ENCODE measurements at places on chromosomes 3 and 15.
A peak's percentile ranks its signal among the peaks of the same experiment; 100 is the strongest.

DNA sequence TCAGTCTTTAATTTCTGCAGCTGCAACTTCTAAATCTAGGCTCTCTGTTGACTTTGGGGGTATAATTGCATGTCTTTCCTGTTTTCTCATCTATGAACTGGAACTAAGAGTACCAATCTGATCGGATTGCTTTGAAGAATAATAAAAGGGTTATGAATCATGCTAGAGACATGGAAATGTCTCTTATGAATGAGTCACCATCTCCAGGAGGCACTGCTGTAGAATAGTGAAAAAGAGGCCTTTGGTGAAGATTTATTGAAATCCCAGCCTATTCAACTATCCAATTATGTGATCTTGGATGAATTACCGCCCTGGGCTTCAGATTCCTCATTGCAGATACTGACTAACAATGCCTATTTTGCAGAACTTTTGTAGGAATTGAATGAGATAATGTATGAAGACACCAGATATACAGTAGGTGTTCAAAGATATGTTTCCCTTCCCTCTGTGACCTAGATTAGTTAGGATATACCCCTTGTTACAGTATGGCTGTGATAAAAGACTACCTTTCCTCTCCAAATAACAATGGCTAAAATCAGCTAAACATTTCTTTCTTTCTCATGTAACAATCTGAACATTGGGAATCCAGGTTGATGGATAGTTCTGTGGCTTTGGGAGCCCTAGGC is 11.5 kb upstream of the CMTM8 start:
- no peaks in the 10 kb centered on the region for H3K4me1 ChIP-seq
- H3K36me3 ChIP-seq, result no peaks in the 10 kb centered on the region
- no peak for DNase-seq
- no peak overlapping the region for H3K27ac ChIP-seq
- no peaks in the 10 kb centered on the region for H3K27me3 ChIP-seq

- no peaks in the 10 kb centered on the region for H3K27me3 ChIP-seq
- no peak for DNase-seq
- no peak overlapping the region for H3K4me3 ChIP-seq
- no peak overlapping the region for H3K27ac ChIP-seq
- no peaks in the 10 kb centered on the region for H3K36me3 ChIP-seq
Observed at GRCh38 chr3:38157595-38157994, 7.7 kb upstream of the OXSR1 start.

DNA sequence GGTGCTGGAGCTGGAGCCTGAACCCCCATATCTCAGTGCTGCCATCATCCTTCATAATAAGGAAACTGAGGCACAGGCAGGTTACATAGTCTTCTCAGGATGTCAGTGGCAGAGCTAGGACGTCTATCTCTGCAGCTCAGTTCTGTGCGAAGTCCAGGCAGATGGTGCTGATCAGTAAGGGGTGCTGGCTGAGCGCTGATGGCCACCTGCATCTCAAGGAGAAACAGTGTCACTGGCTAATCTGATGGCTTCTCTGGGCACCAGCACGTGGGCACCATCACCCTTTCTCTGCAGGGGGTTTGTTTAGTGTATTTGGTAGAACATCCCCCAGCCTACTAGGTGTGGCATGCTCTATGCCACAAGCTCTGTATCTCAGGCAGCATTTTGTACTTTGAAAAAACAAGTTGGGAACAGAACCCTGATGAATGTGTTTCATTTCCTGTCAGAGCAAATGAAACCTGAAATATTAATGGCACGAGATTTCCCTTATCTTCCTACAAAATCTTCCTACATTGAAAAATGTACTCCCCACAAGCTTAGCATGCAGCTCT is 35.1 kb downstream of the APBA2 start:
- H3K4me3 ChIP-seq, result no peak overlapping the region
- H3K27ac ChIP-seq, result no peak overlapping the region
- H3K4me1 ChIP-seq, result no peaks in the 10 kb centered on the region
- DNase-seq, result no peak
- no peaks in the 10 kb centered on the region for H3K36me3 ChIP-seq
- H3K27me3 ChIP-seq, result no peaks in the 10 kb centered on the region

DNA sequence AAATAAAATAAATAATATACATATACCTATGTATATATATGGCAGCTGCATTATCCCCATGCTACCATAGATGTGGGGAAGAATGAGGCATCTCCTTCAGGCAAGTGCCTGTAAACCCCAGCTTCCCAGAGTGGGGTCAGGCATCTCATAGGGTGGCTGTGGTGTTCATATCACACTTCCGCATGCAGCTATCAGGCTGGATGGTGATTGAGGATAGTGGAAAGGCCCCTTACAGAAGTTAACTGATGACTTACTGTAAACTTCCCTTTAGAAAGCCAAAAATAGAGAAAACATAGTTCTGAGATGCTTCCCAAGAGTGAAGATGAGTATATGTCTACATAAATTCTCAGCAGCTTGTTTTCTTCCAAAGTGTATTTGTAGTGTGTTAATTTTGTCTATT is 3.5 kb upstream of the PP2D1 start:
- H3K36me3 ChIP-seq, result no peaks in the 10 kb centered on the region
- H3K27me3 ChIP-seq, result no peaks in the 10 kb centered on the region
- H3K4me3 ChIP-seq, result no peak overlapping the region
- no peak overlapping the region for H3K27ac ChIP-seq

DNA sequence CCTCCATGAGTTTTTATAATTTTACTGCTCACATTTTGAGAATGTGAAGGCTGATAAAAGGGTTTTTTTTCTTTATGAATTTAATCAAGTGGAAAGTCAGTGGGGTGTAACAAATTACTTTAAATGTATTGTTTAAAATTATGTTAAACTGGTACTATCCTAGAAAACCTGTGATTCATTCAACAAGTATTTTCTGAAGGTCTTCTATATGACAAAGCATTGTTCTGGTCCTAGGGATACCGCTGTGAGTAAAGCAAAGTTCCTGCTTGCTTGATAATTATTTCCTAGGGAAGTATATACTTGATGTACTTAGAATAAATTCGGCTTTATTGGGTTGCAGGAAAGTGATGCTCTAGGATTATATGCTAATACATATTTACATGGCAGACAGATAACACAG is 152.8 kb upstream of the GOLGA6L4 start:
- peaks cover 14% of the 10 kb centered on the region for H3K27me3 ChIP-seq
- DNase-seq, result no peak
- no peaks in the 10 kb centered on the region for H3K36me3 ChIP-seq
- no peak overlapping the region for H3K4me3 ChIP-seq
- no peak overlapping the region for H3K27ac ChIP-seq

DNA sequence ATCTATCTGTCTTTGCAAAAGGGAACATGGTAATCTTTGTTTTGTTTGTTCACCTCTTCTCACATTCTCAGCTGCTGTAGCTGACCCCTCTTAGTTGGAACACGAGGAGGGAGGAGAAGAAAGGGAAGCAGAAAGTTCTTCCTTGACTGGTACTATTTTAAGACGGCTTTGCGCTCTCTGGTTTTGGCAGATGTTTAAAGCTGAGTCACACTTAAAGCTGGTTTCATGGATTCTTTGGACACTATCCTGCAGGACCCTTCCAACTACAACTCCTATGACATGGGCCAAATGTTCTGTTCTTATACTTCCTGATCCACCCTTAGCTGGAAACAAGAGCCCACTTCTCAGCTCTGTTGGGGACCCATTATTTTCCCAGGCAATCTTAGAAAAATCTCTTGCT is 40.6 kb upstream of the FXR1 start:
- H3K36me3 ChIP-seq, result no peaks in the 10 kb centered on the region
- H3K27ac ChIP-seq, result no peak overlapping the region
- H3K4me3 ChIP-seq, result no peak overlapping the region
- no peaks in the 10 kb centered on the region for H3K27me3 ChIP-seq

DNA sequence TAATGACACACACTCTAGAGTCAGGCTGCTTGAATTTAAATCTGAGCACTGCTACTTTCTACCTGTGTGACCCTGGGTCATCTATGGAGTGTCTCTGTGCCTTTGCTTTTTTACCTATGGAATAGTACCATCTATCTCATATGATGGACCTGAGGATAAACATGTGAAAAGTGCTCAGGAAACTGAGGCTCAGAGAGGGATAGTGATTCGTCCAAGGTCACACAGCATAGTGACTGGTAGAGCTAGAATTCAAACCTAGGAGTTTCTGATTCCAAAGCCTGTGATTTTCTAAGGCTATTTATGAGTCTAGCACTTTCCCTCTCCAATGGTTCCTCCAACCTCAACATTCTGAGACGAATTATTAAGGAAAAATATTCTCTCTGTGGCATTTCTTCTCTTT is 32.0 kb upstream of the RAF1 start:
- no peak overlapping the region for H3K27ac ChIP-seq
- DNase-seq, result no peak
- H3K4me3 ChIP-seq, result no peak overlapping the region
- no peaks in the 10 kb centered on the region for H3K4me1 ChIP-seq
- H3K27me3 ChIP-seq, result no peaks in the 10 kb centered on the region

- no peaks in the 10 kb centered on the region for H3K36me3 ChIP-seq
- H3K4me1 ChIP-seq, result no peaks in the 10 kb centered on the region
- no peak overlapping the region for H3K4me3 ChIP-seq
Observed at GRCh38 chr3:70242297-70242882, 70.0 kb downstream of the MDFIC2 start.

GRCh38 chr3:44654039-44654438 is 5.5 kb downstream of the ZNF35 start:
- no peak overlapping the region for H3K4me3 ChIP-seq
- no peaks in the 10 kb centered on the region for H3K27me3 ChIP-seq
- H3K36me3 ChIP-seq, result peaks cover 30% of the 10 kb centered on the region
- no peak overlapping the region for H3K27ac ChIP-seq

DNA sequence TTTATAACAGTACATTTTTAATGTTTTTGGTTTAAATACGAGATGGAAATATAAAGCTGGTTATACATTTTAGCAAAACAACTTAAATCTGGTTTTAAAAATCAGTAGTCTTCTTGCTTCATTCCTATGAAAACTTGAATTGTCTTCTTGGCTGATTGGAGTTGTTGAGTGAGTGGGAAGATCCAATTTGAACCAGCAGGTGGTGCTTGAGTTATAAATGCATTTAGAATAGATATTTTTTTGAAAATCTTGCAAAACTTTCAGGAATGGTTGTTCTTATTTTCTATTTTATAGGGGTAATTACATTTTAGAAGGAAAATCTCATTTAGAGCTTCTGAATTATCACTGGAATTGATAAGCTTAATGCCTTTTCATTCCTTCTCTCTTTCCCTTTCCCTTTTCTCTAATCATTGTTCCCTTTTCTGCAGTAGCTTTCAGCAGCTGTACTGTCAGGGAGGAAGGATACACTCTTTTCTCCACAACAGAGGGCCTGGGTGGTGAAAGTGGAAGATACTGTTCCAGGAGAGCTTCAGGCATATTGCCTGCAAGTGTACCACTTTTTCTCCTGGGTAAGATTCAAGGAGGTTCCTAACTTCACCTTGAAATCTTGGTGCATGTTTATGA is 335.6 kb downstream of the NLGN1 start:
- no peaks in the 10 kb centered on the region for H3K4me1 ChIP-seq
- no peak overlapping the region for H3K27ac ChIP-seq
- no peak for DNase-seq
- no peaks in the 10 kb centered on the region for H3K27me3 ChIP-seq

DNA sequence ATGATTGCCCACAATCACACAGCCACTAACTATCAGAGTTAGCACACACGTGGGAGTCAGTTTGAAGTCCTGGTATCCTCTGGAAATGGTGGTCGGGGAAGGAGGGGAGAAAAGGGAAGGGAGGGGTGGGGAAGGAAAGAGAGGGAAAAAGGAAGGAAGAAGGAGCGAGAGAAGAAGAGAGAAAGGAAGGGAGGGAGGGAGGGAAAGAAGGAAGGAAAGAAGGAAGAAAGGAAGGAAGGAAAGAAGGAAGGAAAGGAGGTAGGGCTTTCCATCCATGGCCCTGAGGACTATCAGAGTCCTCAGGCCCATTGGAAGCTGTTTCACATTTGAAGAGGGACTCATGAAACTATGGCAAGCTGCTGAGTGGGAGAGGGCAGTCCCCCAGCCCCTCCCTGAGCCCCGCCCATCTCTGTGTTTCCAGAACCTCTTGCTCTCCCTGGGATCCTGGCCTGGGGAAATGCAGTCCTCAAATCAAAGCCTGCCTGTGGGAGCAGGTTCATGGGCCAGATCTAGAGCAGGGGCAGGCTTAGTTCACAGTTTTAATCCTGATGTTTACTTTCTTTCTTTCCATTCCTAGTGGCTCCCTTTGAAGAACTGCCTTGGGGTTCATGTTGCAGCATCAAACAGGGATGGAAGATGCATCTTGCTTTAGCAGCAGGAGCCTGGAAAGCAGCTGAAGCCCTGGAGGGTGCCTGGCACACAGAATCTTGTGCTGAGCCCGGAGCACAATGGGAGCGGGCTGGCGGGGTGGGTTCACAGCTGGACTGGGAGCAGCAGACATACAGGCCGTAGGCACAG is 66.1 kb upstream of the GLCE start:
- H3K27ac ChIP-seq, result no peak overlapping the region
- no peaks in the 10 kb centered on the region for H3K27me3 ChIP-seq
- H3K4me1 ChIP-seq, result no peaks in the 10 kb centered on the region
- no peak for DNase-seq
- no peaks in the 10 kb centered on the region for H3K36me3 ChIP-seq

DNA sequence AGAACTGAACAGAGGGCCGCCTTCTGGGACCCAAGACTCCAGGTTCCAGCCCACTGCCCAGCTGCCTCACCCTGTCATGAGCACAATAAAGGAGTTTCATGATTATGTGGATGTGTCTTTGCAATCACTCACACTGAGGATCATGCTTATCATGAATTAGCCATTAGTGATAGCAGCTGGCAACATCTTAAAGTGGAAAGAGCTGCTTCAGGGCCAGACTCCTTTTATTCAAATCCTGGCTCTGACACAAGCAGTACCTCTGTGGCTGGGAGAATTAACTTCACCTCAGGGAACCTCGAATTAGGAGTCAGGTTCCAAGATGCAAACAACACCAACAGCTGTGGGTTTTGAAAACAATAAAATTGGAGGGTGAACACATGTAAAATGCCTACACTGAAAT is 6.6 kb upstream of the SCAP start:
- H3K36me3 ChIP-seq, result no peaks in the 10 kb centered on the region
- DNase-seq, result no peak
- H3K4me1 ChIP-seq, result no peaks in the 10 kb centered on the region

GRCh38 chr3:152539191-152539764 is 270.5 kb downstream of the MBNL1 start:
- H3K27ac ChIP-seq, result no peak overlapping the region
- no peak overlapping the region for H3K4me3 ChIP-seq
- no peak for DNase-seq
- no peaks in the 10 kb centered on the region for H3K27me3 ChIP-seq

GRCh38 chr3:105837143-105837740 is 31.6 kb downstream of the CBLB start:
- no peak for DNase-seq
- H3K4me3 ChIP-seq, result no peak overlapping the region
- no peaks in the 10 kb centered on the region for H3K4me1 ChIP-seq
- peak overlapping the region; percentile 8 for H3K27ac ChIP-seq
- no peaks in the 10 kb centered on the region for H3K27me3 ChIP-seq
- peaks cover 5% of the 10 kb centered on the region for H3K36me3 ChIP-seq

GRCh38 chr15:73927476-73928240 is 1.4 kb downstream of the LOXL1 start:
- no peak overlapping the region for H3K27ac ChIP-seq
- H3K27me3 ChIP-seq, result no peaks in the 10 kb centered on the region
- no peaks in the 10 kb centered on the region for H3K4me1 ChIP-seq
- peak overlapping the region; percentile 59 for H3K4me3 ChIP-seq
- no peaks in the 10 kb centered on the region for H3K36me3 ChIP-seq
- DNase-seq, result peak; percentile 79

- H3K4me1 ChIP-seq, result no peaks in the 10 kb centered on the region
- no peak overlapping the region for H3K4me3 ChIP-seq
- DNase-seq, result no peak
Observed at GRCh38 chr15:58260725-58261267, 122.6 kb downstream of the AQP9 start.

- DNase-seq, result no peak
- H3K27me3 ChIP-seq, result no peaks in the 10 kb centered on the region
- no peaks in the 10 kb centered on the region for H3K36me3 ChIP-seq
Observed at GRCh38 chr3:35790764-35791163, 151.4 kb downstream of the ARPP21 start.

Measured in small intestine (tissue), 16 donors.